ENCODE measurements at places on chromosomes 13 and 19.

- no peak for DNase-seq
These were observed 107.5 kb downstream of the PCDH17 start for GRCh38 chr13:57739089-57739488.

- DNase-seq: no peak
These were observed 1104.9 kb upstream of the SLC10A2 start for GRCh38 chr13:104170980-104171555.

GRCh38 chr13:112940236-112940635 lies 28.8 kb upstream of the MCF2L start:
- DNase-seq: no peak

- DNase-seq: no peak
These were observed 12.4 kb downstream of the GRTP1 start for GRCh38 chr13:113351514-113352026.

DNA sequence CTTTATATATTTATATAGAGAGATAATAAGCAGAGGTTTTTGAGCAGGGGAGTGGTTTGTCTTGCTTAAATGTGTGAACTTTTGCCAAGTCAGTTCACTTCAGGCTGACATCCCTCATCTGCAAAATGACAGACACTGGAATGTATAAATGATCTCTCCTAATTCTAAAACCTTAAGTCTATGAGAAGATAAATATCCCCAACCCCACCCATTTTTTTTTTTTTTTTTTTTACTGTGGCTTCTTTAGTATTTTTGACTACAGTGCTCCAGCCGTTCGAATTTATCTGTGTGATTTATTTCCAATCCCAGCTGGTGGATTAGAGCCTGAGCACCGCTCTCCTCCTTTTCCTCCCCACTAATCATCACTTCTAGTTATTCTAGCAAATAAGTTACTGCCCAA lies 234.8 kb downstream of the DACH1 start:
- DNase-seq: no peak

DNA sequence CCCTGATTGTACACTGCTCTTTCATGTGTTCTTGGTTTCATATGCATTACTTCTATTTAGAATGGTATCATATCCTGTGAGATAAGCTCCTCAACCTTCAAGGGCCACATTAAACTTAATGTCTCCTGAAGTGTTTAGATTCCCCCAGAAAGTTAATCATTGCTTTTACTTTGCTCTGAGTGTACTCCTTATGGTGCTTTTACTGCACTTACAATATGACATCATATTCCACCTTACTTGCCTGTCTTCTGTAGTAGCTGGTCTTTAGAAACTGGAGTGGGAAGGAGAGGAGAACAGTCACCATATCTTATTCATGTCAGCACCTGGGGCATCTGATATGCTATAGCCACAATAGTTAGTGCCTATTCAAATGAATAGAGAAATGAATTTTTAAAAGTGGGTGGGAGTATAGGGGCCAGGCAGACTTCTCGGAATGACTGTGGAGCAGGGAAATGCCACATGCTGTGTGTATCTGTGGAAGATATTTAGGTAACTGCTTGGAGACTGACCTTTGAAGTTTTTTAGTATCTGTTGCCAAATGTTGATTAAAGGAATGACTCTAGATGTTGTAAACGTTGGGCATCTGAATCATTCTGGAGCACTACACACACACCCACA lies 40.2 kb downstream of the SLAIN1 start:
- no peak for DNase-seq

- no peak for DNase-seq
These were observed 18.4 kb upstream of the S1PR4 start for GRCh38 chr19:3160219-3160618.

GRCh38 chr19:48348045-48348444 lies 15.7 kb downstream of the TMEM143 start:
- DNase-seq: no peak
